Stimulated activated CD8-positive, alpha-beta memory T cell treated with anti-CD3 and anti-CD28 coated beads, Interleukin-7, amount 100 ng/mL, for 4 hours (primary cell): ENCODE measurements at places on chromosomes 7 and 10.

DNA sequence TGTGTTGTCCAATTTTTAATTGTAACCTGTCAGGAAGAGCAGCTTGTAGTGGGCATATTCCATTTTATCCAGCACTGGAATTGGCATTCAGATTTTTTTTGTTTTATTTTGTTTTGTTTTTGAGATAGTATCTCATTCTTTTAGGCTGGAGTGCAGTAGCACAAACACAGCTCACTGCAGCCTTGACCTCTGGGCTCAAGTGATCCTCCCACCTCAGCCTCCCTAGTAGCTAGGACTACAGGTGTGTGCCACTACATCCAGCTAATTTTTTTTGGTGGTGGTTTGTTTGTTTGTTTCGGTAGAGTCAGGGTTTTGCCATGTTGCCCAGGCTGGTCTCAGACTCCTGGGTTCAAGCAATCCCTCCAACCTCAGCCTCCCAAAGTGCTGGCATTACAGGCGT is 44.7 kb downstream of the GUSB start:
- DNase-seq = no peak

GRCh38 chr10:14776546-14776945 is 1.8 kb upstream of the FAM107B start:
- no peak for DNase-seq

GRCh38 chr7:2068693-2069471 is 163.9 kb downstream of the MAD1L1 start:
- DNase-seq = no peak

GRCh38 chr10:43372765-43373361 is 1.4 kb downstream of the FXYD4 start:
- no peak for DNase-seq

DNA sequence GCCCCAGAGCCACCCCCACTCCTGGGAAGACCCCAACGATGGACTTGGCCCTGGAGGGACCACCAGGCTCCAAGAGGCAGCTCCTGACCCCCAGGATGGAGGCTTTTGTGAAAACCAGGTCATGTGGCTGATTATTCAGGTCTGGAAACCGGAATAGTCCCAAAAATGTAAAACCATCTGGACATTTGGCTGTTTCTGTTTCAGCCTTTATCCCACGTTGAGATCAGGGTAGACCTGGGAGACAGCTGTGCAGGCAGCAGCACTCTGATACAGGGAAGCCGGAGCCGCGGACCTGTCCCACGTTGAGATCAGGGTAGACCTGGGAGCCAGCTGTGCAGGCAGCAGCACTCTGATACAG is 7.1 kb upstream of the ADGRA1 start:
- DNase-seq = no peak

- DNase-seq = no peak
Observed at GRCh38 chr10:14074062-14074884, 256.5 kb downstream of the FRMD4A start.

DNA sequence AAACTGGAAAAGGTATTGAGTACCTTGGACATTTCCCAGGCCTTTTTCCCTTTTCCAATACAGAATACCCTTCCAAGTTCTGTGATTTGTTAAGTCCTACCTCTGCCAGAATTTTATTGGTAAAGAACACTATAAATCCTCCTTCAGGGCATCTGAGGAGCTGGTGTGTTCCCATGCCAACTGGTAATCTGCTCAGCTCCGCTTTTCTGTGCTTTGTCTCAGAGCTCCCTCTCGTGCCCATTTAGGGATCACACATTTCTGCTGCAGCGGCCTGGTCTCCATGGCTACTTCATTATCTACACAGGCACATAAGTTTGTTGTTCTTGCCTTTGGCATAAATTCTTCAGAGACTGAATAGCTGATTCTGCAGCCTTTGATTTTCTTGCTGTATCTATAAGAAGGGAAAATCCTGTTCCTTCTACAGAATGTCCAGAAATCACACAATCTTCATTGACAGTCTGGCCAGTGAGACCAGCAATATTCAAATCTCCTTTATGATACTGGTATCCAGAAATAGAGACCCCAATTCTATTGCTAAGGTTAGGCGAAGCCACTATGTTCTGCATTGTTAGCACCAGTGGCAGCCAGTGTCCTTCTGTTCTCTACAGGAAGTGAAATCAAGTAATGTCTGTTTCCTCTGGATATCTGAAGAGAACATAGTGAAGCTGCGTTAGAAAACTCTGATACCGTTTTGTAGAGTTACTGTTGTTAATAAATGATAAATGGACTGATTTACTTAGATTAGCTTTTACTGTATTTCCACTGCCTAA is 51.9 kb downstream of the DENND11 start:
- DNase-seq = no peak

DNA sequence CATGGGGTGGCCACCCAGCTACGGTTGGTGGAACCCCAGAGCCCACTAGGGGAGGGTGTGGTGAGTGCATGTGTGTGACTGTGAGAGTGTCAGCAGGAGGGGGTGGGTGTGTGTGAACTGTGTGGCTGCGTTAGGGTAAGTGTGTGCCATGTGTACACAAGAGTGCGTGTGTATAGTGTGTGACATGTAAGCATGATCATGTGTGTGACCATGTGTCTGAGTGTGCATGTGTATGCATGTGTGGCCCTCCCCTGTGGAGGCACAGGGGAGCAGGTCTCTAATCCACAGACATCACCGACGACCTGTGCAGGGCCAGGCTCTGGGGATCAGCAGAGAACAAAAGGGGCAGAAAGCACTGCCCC is 3.5 kb upstream of the CFAP46 start:
- DNase-seq = no peak

DNA sequence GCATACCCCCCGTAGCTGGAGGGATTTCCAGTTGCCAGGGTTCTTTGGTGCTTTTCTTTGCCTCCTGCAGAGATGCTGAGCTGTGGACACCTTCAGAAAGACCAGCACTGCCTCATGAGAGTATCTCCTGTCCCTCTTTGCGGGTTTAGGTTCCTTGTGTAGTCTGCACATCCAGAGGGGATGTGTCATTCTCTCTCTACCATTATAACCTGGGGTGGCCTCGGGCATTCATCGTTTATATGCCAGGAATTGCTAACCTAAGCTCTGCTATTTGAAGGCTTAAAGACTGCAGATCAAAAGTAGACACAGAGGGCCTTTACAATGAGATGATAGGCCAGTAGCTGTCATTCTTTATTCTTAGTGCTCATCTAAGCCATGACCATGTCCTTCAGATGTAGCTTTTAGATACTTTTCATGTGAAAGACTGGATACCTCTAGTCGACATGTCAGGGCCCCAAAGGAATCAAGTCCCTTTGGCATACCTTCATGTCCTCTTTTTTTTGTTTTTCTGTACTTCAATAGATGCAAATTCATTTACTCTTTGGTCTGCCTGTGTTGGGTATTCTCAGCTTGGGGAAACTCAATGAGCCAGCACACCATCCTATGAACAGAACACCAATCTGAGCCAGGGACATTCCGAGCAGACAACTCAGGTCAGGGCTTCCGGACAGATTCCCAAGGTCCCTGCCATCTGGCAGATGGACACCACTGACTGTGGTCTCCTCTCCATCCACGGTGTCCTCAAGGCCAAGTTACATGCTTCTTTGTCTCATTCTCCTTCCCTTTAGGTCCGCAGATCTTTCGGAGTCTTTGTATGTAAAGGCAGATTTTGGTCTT is 129.3 kb downstream of the NRF1 start:
- DNase-seq = no peak

DNA sequence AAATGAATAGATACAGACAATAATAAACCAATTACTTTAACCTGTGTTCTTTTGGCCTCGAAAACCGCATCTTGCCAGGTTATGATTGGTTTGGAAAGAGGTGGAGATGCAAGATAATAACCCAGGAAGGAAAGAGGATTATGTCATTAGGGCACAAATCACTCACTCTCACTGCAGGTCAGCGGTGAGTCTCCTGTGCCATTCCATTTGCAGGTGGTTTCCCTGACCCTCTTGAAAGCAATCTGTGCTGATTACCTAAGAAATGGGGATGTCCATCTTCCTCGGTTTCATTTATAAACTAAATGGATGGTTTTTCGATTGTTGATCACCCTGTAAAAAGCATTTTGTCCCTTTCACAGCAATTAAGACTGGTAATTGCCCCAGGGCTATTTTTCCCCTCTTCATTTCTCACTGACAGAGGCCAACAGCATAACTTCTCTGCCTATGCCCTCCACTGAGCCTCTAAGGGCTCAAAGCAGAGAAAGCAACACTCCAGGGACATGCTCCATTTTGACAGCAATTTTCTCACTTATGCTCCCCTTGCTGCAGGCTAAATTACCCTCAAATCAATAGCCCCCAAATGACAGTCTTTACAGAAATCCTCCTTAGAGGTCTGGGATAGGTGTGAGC is 257.5 kb downstream of the IPMK start:
- no peak for DNase-seq

GRCh38 chr10:46555366-46555712 is 1.1 kb downstream of the GPRIN2 start:
- DNase-seq = no peak

GRCh38 chr7:16021851-16022250 is 335.4 kb upstream of the MEOX2 start:
- no peak for DNase-seq

DNA sequence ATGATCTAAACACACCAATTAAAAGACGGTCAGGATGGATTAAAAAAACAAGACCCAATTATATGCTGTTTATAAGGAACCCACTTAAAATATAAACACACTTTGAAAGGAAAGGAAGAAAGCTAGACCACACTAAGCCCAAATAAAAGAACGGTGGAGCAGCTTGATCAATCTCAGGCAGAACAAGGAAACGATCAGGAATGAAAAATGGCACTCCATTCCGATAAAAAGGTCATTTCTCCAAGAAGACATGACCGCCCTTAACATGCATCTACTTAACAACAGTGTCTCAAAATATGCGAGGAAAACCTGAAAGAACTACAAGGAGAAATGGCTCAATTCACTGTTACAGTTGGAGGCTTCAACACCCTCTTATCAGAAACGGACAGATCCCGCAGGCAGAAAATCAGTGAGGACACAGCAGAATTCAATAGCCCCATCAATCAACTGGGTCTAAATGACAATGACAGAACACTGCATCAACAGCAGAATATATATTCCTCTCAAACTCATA is 210.0 kb downstream of the MAD1L1 start:
- DNase-seq = no peak

DNA sequence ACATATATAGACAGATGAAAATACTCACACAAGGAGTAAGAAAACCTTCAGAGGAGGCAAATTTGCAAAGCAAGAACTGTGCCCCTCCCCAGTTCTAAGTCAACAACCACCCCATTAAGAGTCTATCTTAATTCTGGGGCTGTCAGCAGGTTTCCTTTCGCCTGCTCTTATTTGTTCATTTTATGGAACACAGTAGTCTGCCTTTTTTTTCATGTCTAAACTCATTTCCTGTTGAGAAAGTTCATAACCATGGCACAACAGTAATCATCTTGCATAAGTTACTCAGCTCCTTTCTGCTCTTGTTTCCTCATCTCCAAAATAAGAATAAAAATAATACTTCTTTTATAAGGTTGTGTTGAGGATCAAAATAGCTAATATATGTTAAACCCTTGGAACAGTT is 25.8 kb upstream of the AMPH start:
- DNase-seq = no peak

GRCh38 chr7:157360483-157361025 is 23.8 kb downstream of the DNAJB6 start:
- no peak for DNase-seq

DNA sequence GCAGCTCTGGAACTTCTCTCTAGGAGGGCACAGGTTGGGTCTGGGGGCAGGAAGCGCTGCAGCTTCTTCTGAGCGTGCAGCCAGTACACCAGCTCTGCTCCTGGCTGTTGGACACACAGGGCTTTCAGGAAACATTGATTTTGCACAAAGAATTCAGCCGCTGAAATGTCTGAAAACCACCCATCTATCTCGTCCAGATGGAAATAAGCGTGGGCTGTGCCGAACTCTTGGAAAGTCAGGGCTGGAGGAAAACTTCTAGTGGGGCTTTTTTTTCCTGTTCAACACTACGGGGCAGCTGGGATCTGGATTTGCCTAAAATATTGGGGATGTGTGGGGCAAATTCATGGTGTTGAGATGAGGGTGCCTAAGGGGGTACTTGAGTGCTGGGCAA is 31.2 kb downstream of the PALD1 start:
- DNase-seq = no peak

DNA sequence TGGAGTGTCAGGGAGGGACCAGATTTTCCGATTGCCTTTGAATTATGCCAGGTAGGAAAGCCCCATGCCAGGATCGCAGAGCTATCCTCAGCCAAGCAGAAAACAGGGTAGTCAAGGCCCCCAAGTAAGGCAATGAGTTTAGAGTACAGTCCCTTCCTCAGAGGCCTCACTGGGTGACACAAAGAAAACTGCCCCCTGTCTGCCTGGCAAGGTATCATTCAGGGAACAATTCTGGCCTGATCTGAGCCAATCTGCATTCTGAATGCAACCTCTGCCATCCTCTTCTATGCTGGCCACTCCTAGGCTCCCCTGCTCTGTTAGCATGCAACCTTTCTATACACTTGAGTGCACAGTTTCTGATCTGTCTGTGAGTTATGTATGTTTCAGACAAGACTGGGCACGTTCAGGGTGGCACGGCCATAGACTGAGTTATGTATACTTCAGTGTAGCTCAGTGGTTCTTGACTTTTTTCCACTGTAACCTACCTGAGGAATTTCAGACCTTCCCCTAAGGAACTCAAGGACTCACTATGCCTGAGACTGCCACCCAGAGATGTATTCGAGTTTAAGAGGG is 336.8 kb downstream of the PLXNA4 start:
- no peak for DNase-seq

- no peak for DNase-seq
Observed at GRCh38 chr7:30652698-30653641, 29.3 kb downstream of the CRHR2 start.

GRCh38 chr10:63206997-63207811 is 74.1 kb downstream of the NRBF2 start:
- DNase-seq = no peak

DNA sequence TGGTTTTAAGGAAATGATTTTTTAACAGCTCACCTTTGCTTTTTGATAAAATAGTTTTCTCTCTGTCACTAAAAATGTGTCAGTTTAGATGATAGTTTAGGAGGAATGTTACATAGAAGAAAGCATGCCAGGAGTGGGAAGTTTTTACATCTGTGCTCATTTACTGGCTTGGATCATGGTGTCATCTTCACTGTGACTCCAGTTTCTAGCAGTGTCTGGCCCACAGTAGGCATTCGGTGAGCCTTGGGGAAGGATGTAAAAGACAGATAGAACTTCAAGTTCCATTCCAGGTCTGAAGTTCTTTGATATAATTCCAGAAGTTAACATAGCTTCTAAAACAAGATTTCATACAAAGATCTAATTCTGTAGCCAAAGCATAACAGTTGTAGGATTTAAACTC is 259.2 kb downstream of the BICC1 start:
- no peak for DNase-seq
